ENCODE measurements at places on chromosomes 1 and 21.

- peak; percentile 53 for DNase-seq
Observed at GRCh38 chr1:187001198-187001889, 172.6 kb downstream of the PLA2G4A start.

GRCh38 chr1:119987112-119987511 lies 82.3 kb downstream of the NOTCH2 start:
- no peak for DNase-seq

DNA sequence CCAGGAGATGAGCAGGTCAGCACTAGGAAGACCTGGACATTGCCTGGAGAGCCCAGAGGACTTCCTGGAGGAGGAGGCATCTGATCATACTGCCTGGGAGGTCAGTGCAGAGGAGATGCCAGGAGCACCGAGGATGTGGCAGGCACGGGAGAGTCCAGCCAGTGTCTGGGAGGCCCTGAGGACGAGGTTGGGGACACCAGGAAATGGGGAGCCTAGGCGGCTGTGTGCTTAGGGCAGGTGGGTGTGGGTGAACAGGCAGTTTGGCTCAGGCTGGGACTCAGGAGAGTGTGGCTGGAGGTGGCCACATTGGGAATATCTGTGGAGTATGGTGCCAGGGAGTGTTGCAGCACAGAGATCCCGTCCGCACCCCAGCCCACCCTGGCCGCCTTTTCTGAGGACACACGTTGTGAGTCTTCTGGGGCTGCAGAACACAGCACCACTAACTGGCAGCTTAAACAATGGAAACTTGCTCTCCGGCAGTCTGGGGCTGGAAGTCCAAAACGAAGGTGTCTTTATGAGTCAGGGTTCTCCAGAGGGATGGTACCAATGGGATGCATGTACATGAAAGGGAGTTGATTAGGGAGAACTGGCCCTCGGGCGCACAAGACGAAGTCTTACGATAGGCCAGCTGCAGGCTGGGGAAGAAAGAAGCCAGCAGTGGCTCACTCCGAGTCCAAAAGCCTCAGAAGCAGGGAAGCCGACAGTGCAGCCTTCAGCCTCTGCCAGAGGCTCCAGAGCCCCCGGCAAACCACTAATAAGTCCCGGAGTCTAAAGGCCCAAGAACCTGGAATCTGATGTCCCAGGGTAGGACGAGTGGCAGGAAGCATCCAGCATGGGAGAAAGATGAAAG lies 58.0 kb downstream of the FAAP20 start:
- no peak for DNase-seq

GRCh38 chr1:25909040-25909439 lies 2.8 kb upstream of the STMN1 start:
- no peak for DNase-seq

GRCh38 chr1:212125654-212126053 lies 90.1 kb downstream of the DTL start:
- no peak for DNase-seq

DNA sequence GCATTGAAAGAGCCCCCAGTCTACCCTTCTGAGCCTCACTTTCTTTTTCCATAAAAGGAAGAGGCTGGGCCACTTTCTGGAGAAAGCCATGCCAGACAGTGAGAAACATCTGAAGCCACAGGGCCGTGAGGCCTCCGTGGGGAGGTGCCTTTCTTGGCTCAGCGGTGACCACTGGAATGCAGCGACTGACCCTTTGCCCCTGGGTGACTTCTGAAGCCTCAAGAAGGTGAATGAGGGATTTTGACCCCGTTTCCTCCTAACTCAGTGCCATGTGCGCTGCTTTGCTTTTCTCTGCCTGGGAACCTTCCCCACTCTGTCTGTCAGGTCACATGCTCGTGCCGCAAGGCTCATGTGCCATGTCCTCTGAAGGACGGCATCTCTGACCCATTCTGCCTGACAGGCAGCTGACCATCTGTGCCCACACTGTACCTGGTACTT lies 44.7 kb upstream of the A3GALT2 start:
- DNase-seq: no peak

- no peak for DNase-seq
Observed at GRCh38 chr1:103459346-103459745, 66.2 kb upstream of the RNPC3 start.

DNA sequence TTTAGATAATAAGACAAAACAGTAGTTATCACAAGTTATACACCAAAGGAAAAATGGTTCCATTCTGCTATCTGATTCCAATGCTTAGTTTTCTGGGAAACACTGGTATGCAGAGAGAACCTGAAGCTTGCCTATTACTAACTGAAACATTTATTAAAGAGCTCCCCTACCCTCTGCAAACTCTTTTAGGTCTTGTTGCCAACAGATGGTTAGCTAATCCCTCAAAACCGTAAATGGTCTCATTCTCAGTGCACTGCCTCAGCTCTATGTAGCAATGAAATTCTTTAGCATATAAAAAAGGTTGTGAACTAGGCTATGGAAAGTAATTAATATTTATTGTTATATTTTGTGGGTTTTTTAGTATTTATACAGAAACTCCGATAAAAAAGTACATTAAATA lies 20.4 kb downstream of the C21orf91 start:
- no peak for DNase-seq

DNA sequence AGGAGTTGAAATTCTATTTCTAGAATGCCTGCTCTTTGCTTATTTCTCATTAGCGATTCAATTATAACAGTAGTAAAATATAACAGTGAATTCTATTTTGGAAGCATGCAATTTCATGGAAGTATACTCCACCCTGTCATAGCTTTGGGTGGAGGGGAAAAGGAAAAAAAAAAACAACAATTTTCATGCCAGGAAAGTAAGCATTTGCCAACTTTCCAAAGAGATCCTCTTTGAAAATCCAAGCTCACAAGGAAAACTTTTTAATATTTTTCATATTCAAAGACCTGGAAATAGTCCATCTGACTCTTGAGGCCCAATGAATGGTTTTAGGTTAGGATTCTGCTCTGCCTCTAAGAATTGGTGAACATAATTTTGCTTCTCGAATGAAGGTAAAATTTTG lies 134.5 kb downstream of the PTPN14 start:
- DNase-seq: no peak

DNA sequence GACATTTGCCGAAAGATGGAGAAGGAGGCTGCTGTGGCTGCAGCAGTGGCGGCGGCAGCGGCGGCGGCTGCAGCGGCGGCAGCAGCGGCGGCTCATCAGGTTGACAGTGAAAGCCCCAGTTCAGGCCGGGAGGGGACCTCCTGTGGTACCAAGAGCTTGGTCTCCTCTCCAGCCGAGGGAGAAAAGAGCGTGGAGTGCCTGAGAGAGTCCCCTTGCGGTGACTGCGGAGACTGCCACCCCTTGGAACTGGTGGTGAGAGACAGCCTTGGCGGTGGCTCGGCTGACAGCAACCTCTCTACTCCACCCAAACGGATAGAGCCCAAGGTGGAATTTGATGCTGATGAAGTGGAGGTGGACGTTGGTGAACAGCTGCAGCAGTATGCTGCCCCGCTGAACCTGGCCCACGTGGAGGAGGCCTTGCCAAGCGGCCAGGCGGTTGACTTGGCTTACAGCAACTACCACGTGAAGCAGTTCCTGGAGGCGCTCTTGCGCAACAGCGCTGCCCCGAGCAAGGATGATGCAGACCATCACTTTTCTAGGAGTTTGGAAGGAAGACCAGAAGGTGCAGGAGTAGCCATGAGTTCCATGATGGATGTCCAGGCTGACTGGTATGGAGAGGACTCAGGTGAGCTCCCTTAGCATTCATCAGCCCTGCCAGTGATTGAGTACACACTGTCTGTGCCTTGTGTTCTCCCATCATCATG lies 6.3 kb downstream of the ZBTB8B start:
- DNase-seq: no peak

- no peak for DNase-seq
Observed at GRCh38 chr1:217885181-217885580, 254.0 kb downstream of the SPATA17 start.

DNA sequence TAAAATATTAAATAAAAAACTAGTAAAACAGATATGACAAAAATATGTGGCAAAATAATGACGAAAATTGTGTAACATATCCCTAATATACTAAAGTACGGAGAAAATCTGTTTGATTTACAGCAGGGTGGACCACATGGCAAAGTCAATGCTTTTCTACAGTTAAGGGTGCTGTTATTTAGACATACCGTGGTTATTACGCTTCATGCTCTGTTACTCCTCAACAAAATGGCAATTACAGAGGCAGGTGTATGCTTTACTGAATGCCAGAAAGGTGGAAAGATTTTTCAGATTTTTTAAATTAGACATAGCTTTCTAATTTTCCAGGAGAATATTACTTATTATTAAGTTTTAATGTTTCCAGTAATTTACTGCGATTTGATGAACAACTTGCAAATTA lies 343.9 kb upstream of the DPYD start:
- no peak for DNase-seq

GRCh38 chr1:77664939-77665516 lies 17.4 kb downstream of the ZZZ3 start:
- DNase-seq: no peak

DNA sequence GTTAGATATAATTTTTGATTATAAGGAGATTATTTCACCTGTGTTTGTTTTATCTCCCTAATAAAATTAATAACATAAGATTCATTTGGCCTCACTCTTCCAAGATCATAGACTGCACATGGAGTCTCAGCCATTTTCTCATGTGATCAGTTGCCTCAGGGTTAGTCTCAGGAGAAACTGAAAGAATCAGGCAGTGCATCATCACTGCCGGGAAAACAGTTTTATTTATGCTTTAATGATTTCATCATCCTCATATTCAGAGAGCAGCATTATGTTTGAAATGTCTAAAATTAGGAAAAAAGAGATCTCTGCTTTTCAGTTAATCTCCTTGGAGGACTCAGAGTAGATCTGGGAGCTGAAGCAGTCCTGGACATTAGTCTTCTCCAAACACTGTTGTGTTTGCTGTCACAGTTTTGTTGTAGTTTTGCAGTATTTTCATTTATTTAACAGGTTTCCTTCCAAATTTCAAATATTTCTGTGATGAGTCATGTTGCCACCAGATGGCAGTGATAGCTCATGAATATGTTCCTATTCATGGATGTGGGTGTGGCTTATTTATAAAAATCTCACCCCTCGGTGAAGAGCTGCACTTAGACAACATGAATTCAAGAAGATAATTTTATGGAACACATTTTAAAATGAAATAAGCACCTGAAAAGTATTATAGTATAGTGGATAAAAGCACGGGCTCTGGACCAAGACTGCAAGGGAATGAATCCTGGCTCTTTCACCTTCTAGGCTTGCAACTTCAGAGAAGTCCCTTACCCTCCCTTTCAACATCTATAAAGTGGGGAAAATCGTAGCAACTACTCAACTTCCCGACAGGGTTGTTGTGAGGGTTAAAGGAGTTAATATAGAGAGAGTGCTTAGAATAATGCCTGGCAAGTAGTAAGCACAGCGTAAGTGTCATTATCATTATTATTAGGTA lies 31.2 kb downstream of the CHD1L start:
- peak; percentile 27 for DNase-seq

DNA sequence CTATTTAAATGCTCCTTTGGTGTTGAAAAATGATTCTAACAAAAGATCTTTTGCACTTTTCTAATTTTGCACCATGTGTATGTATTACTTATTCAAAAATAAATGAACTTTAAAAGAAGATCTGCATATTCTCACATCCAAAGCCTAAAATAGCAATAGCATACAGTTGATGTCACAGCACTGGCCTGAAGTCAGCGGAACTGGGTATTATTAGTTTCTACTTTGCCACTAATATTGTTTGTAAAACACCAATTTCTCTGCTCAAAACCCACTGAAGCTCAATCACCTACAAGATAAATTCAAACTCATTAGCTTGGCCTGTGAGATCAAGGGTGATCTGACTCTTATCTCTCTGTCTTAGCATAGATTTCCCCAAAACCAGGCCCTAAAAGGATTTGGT lies 34.5 kb upstream of the BCAR3 start:
- DNase-seq: no peak

- DNase-seq: no peak
Observed at GRCh38 chr1:178051071-178051470, 42.8 kb upstream of the RASAL2 start.

GRCh38 chr1:244497805-244498204 lies 36.7 kb downstream of the CATSPERE start:
- DNase-seq: no peak

DNA sequence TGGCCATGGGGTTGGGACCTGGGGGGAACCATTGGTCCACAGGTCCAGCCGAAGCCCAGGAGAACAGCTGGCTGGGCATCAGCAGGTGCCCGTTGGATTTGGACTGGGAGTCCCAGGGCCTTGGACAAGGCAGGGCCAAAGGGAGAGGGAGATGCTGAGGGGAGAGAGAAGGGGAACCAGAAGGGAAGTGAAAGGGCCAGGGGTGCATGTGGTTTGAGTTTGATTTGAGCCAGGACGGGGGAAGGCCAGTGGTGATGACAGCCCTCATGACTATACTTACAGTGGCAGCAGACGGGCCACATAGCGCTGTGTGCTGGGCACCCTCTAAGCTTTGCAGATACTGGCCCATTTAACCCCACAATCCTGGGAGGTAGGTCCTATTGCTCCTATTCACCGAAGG lies 18.8 kb downstream of the AGRN start:
- peak; percentile 59 for DNase-seq

DNA sequence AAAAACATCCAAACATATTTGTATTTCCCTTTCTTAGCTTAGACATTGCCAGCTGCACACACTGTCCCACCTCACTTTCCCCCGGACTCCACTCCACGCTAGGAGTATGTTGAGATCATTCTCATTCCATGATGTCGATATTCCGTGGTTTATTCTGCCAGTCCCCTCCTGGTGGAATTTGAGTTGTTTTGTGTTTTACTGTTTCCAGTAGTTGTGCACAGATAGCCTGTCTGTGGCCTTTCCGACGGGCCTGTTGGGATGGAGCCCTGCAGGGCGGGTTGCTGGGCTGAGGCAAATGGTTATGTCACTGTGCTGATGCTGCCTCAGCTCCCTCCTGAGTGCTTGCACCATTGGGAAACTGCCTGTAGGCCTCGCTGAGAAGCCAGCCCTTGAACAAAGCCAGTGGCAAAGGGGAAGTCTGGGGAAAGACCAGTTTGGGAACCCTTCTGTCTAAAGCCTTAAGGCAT lies 12.8 kb downstream of the TRAPPC10 start:
- DNase-seq: peak; percentile 92

DNA sequence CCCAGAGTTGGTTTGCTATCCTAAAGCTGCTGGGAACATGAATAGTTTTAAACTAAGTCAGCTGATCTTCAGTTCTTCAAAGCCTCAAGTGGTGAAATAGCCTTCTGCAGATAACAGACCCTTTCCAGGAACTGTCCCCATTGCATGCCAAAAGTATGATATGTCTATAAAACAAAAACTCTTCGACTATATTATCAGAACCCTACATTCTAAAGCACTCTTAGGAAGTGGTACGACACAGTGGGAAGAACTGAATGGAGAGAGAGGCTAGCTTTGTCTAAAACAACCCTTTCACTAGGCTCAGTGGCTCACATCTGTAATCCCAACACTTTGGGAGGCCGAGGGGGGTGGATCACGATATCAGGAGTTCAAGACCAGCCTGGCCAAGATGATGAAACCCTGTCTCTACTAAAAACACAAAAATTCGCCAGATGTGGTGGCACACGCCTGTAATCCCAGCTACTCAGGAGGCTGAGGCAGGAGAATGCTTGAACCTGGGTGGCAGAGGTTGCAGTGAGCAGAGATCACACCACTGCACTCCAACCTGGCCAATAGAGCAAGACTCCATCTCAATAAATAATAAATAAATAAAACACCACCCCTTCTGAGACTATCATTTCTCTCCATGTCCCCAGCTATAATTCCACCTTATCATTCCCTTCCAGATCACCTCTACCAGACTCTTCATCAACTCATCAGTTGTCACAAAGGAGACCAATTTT lies 2.2 kb upstream of the FRRS1 start:
- no peak for DNase-seq

GRCh38 chr1:231613419-231614349 lies 12.9 kb upstream of the DISC1 start:
- peak; percentile 90 for DNase-seq
